ENCODE measurements at places on chromosomes 2 and 18. TPM values are rescaled to one million over a fixed set of nuclear protein-coding genes. Genes with fewer than 3 reads are reported as not detected.
A peak's percentile ranks its signal among the peaks of the same experiment; 100 is the strongest.

The ASAP2 gene
- polyA plus RNA-seq = 23.8 TPM

The CD226 gene
- polyA plus RNA-seq = 0.60 TPM

The SPHKAP gene
- 17.7 TPM for polyA plus RNA-seq

DNA sequence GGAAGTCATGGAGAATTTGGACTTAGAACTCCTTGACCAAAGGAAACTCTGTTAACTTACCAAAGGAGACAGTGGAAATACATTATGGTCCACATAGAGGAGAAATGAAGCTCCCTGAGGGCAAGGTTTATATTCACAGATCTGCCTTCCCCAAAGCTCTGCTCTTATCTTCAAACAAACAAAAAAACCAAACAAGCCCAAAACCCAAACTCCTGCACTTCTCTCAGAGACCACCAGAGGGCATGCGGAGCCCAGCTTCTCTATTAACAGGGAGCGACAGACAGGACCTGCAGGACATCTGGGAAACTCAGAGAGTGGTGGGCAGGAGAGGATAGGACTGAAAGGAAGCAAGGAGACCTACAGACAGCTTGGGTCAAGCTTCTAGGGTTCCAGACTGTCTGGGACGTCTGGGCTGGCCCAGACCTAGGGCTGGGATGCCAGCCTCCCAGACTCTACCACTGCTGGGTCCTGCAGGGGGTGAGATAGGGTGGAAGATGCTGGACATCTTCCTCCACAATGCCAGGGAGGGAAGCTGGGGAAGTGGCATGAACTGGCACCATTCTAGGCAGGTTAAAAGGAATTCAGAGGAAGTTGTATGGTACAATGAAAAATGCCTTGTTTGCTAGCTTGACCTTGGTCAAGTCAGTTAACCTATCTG lies 4.0 kb upstream of the WNT10A start:
- DNase-seq = peak; percentile 52

DNA sequence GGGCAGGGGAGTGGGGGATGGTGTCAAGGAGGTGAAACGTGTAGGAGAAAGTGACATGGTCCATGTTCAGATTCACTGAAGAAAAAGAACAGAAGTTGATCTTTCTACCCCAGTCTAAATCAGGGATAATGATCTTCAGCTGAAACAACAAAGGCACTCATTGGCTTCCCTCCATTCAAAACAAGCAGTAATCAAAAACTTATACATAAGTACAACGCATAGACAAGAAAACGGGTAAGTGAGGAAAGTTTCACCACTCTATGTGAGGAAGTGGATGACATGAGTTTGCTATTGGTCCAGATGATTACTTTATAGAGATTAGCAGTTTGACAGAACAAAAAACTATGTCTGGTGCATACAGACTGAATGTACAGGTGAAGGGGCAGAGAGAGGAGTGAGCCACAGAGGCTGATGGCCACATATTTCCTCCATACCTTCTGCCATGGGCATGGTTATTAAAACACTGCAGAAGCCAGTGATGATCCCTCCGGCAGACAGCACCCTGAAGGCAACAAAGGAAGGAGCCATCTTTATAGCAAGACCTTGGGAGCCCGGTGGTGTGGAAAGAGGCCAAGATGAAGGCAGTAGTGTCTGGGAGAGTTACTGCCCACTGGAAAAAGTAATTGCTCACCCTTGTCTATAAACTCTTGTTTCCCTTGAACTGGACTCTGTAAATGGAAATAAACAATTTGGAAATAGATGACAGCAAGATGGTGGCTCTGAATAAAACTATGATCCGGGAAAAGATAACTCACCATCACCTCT lies 57.7 kb downstream of the SLC25A12 start:
- DNase-seq = no peak

DNA sequence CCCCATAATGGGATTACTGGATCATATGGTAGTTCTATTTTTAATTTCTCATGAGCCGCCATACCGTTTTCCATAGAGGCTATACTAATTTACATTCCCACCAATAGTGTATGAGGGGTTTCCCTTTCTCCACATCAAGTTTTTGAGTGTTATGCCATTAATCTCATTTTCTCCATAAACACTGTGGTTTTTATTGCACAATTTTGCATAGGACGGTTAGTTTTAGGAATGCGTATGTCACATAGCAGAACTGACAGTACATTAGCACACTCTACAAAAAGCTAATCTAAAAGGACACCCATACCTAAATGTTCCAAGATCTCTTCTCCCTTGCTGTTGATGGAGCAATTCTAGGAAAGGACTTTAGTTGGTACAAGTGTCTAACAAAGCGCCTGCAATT lies 32.5 kb downstream of the DARS1 start:
- DNase-seq = no peak

- no peak for DNase-seq
Observed at GRCh38 chr2:33380719-33381118, 95.7 kb upstream of the RASGRP3 start.

GRCh38 chr18:58584200-58585127 lies 44.4 kb downstream of the ALPK2 start:
- DNase-seq = peak; percentile 76

DNA sequence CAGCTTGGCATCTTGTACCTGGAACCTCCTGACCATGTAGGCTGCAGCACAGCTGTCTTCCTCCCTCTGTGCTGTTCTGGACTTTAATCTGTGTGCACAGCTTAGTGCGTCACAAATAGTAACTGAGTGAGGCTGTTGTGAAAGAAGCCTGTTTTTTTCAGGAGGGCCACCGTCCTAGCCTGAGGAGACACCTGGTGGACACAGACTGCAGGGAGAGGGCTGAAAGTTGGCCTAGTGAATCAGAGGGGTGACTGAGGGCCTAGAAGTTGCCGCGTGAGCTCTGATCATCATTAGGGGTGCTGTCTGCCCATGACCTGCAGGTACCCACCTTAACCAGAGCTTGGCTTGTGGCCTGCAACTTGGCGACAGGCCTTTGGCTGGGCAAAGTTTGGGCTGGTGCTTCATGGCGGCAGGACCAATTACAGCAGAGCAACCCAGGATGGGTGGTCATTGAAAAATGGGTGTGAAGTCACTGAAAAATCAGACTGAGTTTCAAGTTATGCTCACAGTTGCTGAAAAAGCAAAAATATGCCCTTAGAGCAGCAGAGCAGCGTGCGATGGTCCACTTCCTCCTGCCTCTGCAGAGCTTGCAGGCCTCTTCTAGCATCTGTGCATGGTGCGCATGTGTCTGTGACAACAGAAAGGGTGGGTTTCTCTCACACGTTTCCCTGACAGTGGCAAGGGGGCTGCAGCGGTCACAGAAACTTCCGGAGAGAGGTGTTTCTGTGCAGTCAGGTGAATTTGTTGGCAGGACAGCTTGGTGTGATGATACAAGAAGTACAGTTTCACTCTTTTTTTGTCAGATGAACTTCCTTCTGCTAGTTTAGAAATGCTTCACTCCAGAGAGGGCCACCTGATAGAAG lies 9.6 kb downstream of the GDF7 start:
- no peak for DNase-seq

DNA sequence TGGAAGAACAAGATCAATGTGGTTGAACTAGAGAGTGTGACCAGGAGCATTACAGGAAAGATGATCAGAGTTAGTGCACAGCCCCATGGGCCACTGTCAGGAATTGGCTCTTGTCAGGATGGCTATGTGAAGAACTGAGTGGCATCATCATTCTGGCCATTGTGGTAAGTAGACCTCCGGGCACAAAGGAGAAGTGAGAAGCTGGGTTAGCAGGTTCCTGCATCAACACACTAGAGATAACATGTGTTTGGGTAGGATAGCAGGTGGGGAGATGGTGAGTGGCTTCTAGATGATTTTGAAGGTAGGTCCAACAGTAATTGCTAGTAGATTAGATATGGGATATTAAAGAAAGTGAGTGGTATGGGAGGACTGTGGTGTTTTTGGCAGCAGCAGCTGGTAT lies 408.2 kb downstream of the TSN start:
- DNase-seq = no peak

DNA sequence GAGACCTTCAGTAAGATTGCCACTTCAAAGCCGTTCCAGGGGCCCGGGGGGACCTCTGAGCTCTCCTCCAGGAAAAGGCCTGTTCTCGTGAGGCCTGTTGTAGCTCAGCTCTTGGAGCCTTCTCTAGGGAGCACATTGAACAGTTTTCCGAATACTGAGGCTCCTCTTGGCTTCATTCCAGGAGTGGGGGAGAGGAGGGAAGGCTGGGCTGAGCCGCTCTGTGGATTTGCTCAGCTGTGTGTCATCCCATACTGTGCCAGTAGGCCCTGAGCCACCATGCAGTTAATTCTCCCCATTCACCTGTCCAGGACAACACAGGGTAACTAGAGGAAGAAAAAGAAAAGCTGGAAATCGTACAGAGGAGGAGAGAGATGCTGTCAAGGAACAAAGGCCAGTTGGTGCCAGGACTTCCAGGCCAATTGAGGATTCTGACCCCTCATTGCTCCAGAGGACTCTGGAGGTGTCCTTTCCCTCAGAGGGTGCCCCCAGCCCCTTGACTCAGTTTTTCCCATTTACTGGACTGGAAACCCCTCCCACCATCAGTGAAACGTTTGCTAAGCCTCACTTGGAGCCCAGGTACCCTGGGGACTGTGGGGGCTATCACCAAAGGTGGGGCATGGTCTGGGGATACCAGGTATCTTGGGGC lies 41.4 kb downstream of the HS1BP3 start:
- peak; percentile 86 for DNase-seq

DNA sequence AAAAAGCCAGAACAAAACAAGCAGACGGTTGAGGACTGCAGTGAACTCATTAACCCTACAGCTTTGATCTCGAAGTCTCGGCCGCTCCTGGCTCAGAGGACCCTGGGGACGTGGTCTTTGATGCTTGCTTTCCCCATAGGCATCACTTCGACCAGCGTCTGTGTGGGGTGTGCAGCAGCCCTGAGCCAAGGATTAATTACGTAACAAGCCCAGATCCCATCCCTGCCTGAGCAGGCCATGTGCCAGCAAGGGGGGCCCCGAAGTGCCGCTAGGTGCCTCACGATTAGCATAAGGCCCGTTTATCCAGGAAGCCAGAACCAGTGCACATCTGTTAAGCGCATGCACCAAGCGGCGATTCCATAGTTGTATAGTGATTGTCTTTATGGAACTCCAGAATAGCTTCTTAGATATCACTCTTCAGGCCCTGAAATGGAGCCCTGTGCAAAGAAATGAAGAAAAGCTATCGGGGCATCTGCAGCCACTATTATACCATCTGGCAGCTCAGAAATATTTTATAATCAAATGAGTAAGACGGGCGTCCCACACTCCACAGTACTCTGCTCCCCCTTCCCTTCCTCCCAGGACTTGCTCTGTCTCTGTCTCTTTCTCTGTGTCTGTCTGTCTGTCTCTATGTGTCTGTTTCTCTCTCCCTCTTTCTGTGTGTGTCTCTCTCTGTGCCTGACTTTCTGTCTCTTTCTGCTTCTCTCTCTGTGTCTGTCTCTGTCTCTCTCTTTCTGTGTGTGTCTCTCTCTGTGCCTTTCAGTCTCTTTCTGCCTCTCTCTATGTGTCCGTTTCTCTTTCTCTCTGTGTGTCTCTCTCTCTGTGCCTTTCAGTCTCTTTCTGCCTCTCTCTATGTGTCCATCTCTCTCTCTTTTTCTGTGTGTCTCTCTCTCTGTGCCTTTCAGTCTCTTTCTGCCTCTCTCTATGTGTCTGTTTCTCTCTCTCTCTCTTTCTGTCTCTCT lies 41.7 kb downstream of the HPCAL1 start:
- DNase-seq = no peak

Data from muscle of back (tissue), 13 donors.